ENCODE measurements at places on chromosomes 4 and X. TPM values are rescaled to one million over a fixed set of nuclear protein-coding genes. Genes with fewer than 3 reads are reported as not detected.

The TGIF2LX gene
- not detected for total RNA-seq

The DIPK2B gene
- total RNA-seq = not detected

The PWWP3B gene
- 0.07 TPM for total RNA-seq

The AREG gene
- total RNA-seq = 146 TPM

The DUSP21 gene
- total RNA-seq = not detected

The IL21 gene
- total RNA-seq = not detected

The IBSP gene
- not detected for total RNA-seq

The HHIP gene
- total RNA-seq = 0.32 TPM

The ASB12 gene
- not detected for total RNA-seq

The FABP2 gene
- total RNA-seq = not detected

DNA sequence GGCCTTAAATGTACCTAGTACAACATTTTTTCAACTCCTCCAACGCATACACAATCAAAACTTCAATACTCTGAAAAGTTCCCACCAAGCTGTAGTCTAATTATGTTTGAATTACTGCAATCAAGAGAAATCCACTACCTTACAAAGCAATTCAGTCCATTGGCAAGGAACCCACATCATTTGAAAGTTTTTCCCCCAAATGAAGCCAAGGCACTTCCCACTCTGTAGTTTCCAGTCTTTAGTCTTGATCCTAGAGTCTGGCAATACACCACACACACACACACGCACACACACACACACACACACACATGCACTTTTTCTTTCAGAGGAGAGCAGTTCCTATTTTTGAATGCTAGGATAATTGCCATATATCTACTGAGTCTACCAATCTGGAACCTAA lies 79.6 kb downstream of the ANTXR2 start:
- no peak for DNase-seq

DNA sequence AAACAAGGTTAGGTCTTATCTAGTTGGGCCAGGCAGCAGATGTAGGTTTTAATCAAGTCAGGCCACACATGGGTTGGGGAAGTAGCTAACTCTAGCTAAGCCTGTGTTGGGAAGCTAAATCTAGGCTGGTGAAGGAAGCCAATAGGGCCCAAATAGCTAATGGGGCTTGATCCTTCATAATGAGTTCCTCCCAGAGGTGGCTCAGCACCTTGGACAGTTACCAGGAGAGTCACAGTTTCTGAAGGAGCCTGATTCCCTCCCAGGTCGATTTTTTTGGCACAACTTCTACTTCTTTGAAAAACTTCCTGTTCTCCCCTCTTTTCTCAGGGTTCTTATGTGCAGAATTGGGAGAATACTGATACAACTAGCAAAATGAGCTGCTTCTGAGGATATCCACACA lies 242.5 kb upstream of the PRPS2 start:
- peak; percentile 37 for DNase-seq

- DNase-seq = no peak
Observed at GRCh38 chr4:2672700-2673099, 83.4 kb downstream of the TNIP2 start.

GRCh38 chr4:184873054-184873453 lies 47.3 kb upstream of the ACSL1 start:
- DNase-seq = no peak

- DNase-seq = no peak
Observed at GRCh38 chr4:84751707-84752106, 168.8 kb downstream of the CDS1 start.

- no peak for DNase-seq
Observed at GRCh38 chr4:62528874-62529273, 1328.7 kb downstream of the ADGRL3 start.

DNA sequence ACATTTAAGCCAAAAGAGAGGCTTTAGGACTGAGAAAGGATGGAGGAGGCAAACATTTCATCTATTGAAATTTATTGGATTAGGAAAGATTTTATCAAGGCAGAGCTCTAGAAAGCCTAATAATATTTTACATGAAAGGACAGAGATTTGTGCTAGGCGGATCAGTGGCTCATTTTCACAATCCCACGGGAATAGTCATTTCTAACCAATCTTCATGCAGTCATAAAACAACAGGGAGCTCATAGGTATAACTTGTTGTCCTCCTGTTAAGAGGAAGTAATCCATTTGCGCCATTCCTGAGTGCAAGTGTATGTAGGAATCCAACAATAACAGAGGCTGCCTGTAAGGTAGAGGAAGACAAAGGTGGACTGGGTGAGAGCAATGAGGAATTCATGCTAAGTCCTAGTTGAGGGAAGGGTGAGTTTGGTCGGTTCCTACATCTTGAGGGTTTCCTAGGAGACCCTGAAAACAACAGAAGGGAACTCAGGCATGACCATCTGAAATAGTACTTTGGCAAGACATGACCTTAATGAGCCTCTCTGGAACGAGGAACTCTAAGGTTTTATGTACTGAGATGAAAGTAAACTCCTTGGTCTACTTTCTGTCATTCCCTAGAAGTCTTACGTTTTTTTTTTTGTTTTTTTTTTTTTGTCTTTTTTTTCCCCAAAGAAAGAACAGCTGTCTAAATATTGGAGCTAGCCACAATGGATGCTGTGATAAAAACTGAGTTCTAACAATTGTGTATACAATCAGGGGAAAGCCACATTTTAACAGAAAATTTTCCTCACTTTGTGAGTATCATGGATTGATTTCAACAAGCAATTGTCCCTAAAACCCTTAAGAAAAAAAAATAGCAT lies 89.7 kb downstream of the GEMIN8 start:
- no peak for DNase-seq

DNA sequence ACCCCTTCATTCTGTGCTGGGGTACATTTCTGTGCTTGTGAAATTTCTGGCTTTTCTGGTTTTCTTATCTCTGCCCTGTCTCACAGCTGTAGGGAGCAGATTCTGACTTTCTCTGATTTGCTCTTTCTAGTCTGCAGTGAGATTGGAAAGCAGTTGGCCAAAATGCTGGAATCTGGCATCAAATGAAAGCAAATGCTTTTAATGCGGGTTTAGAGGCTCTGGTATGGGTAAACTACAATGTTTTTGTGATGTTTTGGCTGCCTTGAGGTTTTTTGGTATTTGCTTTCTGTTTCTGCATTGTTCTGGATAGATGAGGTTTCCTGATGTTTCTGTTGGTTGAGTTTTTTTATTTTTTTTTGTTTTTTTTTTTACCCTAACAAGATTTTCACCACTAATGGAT lies 23.8 kb downstream of the SMIM20 start:
- DNase-seq = no peak

DNA sequence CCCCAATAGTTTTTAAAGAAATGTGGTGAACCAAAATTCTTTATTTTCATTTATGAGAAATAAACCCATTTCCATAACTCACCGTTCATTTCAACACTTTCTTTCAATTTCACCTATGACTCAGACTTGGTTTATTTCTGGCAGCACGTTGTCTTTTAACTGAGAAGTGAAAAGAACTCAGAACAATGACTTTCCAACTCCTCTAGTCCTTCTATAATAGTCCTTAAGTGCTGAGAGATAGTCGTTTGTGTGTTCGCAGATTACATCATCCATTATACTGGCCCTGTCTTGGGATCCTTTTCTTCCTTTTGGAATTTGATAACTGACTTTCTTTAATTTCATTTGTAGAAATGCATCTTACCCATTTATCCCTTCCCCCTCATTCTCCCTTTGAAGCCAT lies 113.6 kb downstream of the GLUD2 start:
- DNase-seq = no peak

- DNase-seq = no peak
Observed at GRCh38 chr4:89757154-89757719, 79.7 kb downstream of the SNCA start.

DNA sequence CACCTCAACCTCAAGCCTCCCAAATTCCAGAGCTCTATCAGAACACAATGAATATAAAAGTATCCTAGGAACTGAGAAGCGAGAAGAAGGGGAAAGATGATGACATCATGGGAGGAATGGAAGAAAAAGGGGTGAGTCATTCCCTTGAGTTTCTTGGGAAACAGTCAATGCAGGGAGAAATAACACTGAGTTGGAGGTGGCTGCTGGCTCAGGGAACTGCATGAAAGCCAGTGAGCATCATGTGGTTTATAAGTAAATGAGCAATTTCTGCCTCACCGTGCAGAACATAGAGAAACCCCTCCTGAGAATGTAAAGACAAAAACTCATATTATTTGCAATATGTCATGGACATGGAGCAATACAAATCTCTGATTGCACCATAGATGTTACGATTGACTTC lies 73.3 kb downstream of the SHOX start:
- no peak for DNase-seq

- peak; percentile 16 for DNase-seq
Observed at GRCh38 chr4:52748432-52748831, 2.8 kb downstream of the ERVMER34-1 start.

DNA sequence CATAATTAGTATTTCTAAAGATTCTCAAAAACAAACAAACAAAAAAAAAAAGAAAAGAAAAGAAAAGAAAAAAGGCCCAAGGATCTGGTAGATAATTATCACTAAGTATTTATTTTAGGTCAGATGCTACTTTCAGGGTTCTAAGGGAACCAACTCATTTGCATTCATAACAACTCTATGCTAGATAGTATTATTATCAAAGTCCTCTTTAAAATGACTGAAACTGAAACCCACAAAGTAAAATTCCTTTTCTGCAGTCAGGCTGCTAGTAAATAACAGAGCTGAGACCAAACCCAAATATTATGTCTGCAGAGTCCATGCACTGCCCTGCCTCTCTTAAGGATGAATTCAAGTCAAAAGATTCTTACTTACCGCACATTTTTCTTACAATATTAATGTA lies 38.3 kb upstream of the MAPK10 start:
- no peak for DNase-seq

DNA sequence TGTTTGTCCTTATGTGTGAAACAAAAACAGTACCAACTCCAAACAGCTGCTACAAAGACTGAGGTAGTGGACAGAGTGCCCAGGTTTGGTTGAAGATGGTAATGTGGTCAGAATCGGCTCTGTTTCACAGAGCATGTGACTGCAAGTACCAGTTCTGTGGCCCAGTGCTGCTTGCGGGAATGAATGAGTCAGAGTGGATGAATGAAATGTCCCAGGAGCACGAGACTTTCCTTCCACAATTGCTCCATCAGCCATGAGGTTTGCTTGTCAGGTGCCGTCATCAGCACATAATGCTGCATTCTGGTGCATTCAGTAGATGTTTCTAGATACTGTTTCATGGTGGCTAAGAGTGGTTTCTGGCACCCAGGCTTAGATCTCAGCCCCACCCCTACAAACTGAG lies 84.2 kb downstream of the GPR143 start:
- no peak for DNase-seq

DNA sequence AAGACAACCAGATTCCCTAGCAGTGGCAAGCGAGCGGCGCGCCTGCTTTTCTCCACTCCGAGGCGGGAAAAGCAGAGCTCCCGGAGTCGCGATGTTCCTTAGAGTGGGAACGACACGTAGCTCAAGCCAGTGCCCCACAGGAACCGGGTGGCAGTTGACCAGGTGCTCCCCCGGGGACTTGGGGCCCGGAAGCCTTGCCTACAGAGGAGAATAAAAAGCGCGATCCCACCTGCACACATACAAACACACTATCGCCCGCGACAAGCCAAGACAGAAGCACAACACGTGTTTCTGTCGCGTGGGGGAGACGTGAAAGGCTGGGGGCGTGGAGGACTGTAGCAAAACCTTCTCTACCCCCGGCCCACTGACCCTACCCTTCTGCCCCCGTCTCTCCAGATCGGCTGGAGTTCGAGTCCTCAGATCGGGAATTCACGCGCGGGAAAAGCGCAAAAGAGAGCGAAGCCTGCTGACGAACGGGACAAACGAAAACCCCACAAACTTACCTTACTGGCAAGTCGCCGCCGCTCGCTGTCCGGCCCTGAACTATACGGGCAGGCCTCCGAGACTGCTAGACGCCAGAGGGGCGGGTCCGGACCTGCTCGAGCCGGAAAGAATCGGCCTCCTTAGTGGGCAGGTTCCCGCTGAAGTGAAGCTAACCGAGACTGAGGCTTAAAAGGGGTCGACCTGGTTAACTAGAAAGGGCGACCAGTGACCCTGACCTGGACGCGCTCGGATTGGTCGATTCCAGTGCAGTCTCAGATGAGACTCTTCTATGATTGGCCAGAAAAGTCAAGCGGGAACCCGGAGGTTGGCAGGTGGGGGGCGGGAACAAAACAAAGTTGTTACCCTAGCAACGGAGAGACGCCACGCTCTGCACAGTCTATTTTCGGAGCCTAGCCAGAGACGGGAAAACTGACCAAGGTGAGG lies at the start of the genes DNAAF6 and NUP62CL:
Gene DNAAF6, plus strand, starts transcription at position 842 of the 927 bp plus-strand sequence. CDS start 6,265 bp downstream, outside the sequence.
Gene NUP62CL, minus strand, starts transcription at position 664 of the 927 bp plus-strand sequence. CDS start 31,287 bp downstream, outside the sequence.
- DNase-seq = peak; percentile 83

DNA sequence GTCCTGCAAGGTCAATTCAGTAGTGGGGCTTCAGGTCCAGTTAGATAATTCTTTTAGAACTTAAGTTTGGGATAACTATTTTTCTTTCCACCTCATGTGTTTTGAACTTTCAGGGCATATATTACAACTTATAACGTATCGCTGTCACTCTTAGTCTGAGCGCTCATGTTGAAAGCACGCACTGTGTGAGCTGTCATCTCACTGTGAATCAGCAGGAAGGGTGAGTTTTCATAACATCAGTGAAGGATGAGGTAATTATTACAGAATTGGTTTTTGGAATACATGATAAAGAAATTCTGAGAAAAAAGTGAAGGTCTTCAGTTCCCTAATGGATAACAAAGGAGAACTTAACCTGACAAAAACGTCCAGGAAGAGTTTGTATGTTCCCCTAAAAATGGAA lies 45.1 kb upstream of the SLC4A4 start:
- DNase-seq = no peak

- DNase-seq = no peak
Observed at GRCh38 chrX:150092549-150092948, 154.3 kb upstream of the EOLA2 start.

- no peak for DNase-seq
Observed at GRCh38 chr4:24262084-24262483, 322.3 kb downstream of the DHX15 start.

DNA sequence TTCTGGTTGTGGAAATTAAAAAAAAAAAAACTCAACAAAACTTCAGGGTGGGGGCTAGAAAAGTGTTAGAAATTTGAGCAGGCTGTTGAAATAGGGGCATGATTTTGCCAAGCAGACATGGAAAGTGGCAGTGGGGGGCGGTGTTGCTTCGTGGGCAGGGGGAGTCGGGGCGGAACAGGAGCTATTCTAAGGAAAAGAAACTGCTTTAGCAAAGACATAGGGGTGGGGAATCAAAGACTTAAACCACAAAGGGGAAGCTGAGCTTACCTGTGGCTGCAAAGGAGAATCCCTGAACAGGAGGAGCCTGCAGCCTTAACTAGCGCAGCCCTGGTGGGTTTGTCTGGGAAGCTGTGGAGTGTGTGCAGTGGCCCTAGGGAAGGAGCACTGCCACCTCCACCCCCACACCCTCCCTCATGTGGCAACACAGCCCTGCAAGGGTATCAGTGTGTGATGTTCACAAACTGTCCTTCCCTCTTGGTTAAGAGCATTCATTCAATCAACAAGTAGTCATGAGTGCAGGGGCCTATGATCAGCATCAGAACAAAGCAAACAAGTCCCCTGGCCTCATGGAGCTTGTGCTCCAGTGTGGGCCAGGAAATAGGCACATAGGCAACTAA lies 20.5 kb downstream of the SEL1L3 start:
- DNase-seq = no peak

- DNase-seq = no peak
Observed at GRCh38 chrX:9184211-9184610, 150.3 kb upstream of the FAM9B start.

GRCh38 chr4:67886281-67886680 lies 2.5 kb upstream of the TMPRSS11D start:
- no peak for DNase-seq

- DNase-seq = no peak
Observed at GRCh38 chrX:124426288-124427169, 80.2 kb downstream of the SH2D1A start.

Data from Caco-2 (cell line).